ENCODE measurements at places on chromosomes 11 and 22.

GRCh38 chr11:14300661-14301304 is 58.2 kb downstream of the RRAS2 start:
- DNase-seq = no peak

- DNase-seq = no peak
Observed at GRCh38 chr11:44634401-44635281, 69.2 kb downstream of the CD82 start.

DNA sequence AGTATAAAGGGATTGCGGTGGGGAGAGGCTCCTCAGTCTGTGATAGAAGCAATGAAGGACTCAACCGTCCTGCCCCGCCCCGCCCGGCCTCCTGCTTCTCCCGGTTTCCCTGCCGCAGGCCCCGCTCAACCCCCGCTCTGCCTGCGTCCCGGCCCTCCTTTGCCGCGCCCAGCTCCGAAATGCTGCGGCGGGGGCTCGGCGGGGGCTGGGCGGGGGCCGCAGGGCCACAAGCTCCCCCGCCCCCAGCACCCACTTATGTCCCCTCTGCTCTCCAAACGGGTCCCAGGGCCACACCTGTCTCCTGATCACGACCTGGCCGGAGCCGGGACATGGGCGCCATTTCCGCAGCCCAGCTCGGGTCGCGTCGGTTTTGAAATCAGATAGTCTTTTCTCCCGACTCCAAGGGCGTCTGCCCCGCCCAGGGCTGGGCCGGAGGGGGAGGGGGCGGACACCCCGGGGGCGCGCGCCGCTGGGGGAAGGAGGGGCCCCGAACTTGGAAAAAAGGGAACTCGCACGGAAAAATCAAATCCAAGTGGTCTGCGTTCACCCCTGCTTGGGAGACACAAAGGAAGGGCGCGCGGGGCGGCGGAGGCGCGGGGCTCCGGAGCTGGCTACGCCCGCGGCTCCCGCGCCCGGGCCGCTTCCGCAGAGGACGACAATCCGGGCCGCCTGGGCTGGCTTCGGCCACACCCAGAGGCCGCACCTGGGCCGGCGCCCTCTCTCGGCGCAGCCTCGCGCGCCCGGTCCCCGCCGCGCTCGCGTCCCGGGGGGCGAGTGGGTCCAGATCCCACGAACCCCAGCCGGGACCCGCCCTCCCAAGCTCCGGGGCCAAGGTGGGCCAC is 70.6 kb upstream of the EP300 start:
- no peak for DNase-seq

- DNase-seq = no peak
Observed at GRCh38 chr11:132300283-132300682, 929.9 kb downstream of the NTM start.
